ENCODE measurements at places on chromosomes 3 and 15. TPM values are rescaled to one million over a fixed set of nuclear protein-coding genes. Genes with fewer than 3 reads are reported as not detected.

Gene DNAH12
- total RNA-seq: 0.05 TPM

Gene PRRT3
- 10.1 TPM for total RNA-seq

Gene ANKUB1
- not detected for total RNA-seq

Gene ADCY5
- 12.9 TPM for total RNA-seq

Gene ADAMTS7
- 1.6 TPM for total RNA-seq

Measured in prostate gland (tissue), 2 donors.